Inflammatory macrophage treated with lipopolysaccharide for 1 hour (primary cell): ENCODE measurements at places on chromosomes 3 and 15.

- no peak for DNase-seq
Observed at GRCh38 chr3:56829533-56829932, 27.8 kb upstream of the ARHGEF3 start.

DNA sequence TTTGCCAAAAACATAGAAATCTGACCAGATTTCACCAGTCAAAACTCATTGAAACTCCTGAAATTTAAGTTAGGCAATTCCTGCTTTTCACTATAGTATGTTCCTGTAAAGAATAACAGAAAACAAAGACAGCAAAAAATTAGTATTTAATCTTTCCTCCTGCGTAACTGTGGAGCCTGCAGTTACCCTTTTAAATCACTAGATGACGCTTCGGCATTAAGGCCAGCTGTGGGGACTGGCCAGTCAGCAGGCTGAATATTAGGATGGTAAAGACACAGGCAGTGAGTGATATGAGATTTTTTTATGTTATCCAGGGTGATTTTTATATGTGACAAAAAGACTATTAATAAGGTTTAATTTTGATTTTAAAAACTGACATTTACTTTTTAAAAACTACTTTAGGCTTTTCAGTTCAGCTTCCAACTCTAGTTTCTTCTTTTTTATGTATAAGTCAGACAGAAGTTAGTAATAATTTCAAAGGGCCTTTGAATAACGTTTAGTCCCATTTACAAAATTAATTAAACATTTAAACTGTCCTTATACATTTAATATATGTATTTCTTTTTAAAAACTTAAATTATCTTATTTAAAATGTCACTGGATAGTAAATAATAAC is 165.1 kb downstream of the PPM1L start:
- peak; percentile 45 for DNase-seq

DNA sequence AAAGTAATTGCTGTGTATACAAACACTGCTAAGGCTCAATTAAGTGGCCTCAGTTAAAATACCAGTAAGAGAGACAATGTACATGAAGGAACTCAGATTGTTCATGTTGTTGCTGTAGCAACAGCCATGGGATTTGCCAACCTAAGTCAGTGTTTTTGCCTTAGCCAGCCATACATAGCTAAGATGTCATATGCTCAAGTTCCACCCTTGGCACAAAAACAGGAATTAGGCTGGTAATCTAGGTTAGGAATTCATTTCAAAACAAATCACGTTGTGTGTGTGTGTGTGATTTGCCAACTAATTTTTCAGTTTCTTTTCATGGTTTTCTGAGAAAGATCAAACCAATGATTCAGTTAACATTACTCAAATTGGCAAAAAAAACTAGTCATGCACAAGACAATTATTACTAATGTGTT is 143.7 kb upstream of the KCNMB2 start:
- DNase-seq = peak; percentile 72

DNA sequence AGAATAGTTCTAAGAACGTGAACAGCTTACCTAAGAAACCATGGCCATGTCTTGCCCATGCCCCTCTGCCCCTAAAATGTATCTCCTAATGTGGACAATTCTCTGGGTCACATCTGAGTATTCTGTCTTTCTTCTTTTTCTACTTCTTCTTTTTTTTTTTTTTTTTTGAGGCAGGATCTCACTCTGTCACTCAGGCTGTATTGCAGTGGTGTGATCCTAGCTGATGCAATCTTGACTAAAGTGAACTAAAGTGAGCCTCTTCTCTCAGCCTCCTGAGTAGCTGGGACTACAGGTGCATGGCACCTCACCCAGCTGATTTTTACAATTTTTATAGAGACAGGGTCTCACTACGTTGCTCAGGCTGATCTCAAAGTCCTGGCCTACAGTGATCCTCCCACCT is 204.8 kb upstream of the ZPLD1 start:
- peak; percentile 30 for DNase-seq

DNA sequence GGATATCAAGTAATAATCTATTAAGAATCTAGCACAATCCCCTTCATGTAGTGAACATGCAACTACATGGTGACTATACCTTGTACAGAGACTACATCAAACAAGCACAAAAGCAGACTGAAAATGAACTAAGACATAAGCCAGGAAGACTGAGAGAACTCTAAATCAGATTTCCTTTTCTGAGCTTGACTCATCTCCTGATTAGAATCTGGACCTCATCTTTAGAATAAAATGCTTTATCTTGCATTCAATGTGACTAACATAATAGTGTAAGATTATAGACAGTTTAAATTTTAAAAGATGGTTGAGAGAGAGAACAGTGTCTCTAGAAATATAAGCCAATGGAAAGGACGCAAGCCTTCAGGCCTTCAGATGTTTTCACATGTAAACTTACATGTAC is 17.5 kb upstream of the PKM start:
- DNase-seq = no peak

- no peak for DNase-seq
Observed at GRCh38 chr15:30984542-30984941, 6.9 kb downstream of the MTMR10 start.

- no peak for DNase-seq
Observed at GRCh38 chr3:189529889-189530471, 101.2 kb upstream of the TP63 start.

- peak; percentile 50 for DNase-seq
Observed at GRCh38 chr15:89714775-89715174, 24.2 kb downstream of the WDR93 start.

DNA sequence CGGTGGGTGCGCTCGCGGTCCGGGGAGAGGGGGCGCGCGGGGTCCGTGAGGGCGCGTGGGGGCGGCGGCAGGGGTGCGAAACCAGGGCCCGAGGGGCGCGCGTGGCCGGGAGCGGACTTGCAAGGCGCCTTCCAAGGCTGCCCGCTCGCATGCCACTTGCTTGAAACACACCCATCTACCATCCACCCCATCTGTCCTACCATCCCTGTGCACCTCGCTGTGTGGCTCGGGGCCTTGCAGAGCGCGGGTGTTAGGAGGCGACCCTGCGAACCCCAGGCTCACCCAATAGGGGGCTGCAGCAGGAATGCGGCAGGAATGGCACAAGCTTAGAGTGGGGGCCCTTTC is 240 bp downstream of the CFAP100 start:
- no peak for DNase-seq

DNA sequence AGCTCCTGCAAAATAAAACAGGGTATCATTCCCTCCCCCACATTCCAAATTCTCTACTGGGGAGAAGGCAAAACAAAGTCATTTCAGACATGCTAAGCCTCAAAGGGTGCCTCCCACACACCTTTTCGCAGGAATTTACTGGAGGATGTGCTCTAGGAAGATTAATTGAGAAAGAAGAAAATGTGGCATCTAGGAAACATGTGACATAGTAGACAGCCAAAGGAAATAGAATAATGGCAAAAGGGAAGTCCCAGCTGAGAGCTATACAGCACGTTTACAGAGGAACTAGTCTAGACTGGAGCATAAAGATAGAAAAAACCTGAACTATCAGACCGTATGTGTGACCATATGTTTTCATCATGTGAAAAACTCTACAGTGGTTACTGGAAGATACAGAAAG is 58.8 kb upstream of the MELTF start:
- peak; percentile 63 for DNase-seq

DNA sequence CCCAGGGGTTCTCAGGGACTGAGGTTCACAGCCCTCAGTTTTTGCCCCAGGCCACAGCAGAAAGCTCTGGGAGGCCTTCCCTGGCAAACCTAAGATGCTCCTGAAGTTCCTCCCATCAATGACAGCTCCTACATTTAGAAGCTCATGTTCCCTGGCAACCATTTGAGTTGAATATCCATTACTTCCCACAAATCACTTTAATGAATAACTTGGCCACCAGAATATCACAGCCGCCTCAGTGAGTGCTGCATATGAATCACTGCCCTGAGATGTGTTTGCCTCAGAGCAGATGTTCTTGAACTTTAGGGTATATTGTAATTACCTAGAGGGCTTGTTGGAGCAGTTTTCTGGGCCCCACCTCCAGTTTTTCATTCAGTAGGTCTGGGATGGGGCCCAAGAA is 27.4 kb downstream of the SLCO2A1 start:
- no peak for DNase-seq

GRCh38 chr15:60373327-60373726 is 24.5 kb downstream of the ANXA2 start:
- no peak for DNase-seq

DNA sequence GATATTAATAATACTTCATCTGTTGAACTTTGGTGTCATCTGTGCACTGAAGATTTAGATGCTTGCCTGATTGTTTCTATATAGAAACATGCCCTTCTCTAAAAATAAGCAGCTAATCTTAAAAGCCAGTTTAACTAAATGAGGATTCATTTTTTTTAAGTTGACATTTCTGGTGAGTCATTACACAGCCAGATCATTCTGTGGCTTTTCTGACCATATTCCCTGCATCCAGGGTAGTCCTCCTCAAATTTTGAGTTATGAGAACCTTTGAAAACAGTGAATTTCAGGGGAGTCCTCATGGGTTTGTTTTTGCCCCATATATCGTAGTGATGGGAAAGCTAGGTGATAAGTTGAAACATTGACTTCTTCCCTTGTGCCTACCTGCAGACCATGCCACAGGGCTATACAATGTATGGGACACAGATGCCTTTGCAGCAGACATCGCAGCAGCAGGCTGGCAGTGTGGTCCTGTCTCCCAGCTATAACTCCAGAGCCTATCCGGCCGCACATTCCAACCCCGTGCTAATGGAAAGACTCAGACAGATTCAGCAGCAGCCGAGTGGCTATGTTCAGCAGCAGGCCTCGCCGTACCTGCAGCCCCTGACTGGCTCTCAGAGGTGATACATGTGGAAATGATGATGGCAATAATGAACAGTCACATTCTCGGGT is 26.5 kb upstream of the P2RY12 start:
- no peak for DNase-seq

GRCh38 chr3:189900578-189900977 is 220.1 kb downstream of the P3H2 start:
- DNase-seq = no peak

DNA sequence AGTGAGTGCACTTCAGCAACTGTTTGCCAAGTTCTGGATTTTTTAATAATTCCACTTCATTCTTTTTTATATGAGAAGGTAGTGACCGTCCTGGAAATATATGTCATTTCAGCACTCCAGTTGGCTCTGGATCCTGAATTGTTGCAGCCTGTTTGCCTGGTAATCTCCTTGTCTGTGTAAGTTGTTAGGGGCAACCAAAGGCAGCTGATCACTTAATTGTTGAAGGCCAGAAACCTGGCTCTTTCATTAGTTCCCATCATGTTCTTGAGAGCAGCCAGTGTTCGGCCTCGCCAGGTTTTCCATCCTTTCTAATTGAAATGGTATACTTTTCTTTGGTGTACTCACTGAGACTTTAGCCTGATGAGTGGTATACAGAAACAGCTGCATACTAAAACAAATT is 168.6 kb downstream of the SOX2 start:
- no peak for DNase-seq

GRCh38 chr15:82952158-82953081 is at the start of gene HOMER2:
HOMER2 (minus strand) TSS chr15:82952720; CDS start chr15:82952535, 185 bp downstream.
- DNase-seq = no peak

DNA sequence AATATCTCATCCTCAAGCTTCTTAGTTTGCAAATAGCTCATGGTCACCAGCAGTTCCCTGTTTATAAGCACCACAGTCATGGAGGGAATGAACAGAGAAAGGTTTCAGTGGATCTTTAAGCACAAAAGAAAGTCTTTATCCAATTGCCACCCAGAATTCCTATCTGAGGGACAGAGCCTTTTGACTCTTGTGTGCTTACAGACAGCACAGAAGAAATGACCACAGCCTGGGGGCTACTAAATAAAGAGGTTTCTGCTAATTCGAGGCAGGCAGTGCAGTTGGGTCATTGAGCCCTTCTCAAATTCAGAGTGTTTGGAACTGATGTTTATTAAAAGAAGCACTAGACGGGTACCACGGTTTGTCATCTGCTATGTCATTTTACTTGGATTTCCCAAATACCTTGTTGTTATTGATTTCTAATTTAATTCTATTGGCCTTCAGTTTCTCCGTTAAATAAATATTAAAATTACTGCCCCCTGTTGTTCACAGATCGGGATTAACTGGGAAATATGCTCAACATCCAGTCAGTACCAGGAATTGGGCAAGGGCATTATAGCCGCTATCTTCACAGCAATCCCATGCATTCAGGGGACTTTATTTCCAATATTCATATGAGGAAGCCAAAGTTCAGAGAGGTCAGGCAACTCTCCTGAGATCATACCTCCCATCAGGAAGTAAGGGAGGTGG is 3.6 kb downstream of the PRICKLE2 start:
- DNase-seq = no peak

GRCh38 chr3:108834551-108834950 is 12.0 kb downstream of the TRAT1 start:
- no peak for DNase-seq

GRCh38 chr15:43229977-43230376 is 9.2 kb upstream of the EPB42 start:
- DNase-seq = no peak

DNA sequence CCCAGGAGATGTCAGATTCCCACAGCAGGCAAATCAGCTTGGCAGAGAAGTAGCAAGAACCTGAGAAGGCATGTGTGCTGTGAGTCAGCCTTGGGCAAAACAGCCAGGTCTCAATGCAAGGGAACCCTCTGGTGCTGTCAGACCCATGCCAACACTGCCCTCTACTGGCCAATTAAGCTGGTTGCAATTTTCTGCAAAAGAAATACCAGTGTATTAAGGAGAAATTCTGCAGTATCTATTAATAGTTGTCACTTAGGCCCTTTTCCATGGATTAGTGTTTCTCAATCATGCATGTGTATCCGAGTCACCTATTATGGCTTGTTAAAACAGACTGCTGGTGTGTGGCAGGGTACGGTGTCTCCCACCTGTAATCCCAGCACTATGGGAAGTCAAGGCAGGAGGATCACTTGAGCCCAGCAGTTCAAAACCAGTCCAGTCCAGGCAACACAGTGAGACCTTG is 26.2 kb downstream of the MAP4 start:
- peak; percentile 79 for DNase-seq
